ENCODE measurements at places on chromosomes 1 and 21.

DNA sequence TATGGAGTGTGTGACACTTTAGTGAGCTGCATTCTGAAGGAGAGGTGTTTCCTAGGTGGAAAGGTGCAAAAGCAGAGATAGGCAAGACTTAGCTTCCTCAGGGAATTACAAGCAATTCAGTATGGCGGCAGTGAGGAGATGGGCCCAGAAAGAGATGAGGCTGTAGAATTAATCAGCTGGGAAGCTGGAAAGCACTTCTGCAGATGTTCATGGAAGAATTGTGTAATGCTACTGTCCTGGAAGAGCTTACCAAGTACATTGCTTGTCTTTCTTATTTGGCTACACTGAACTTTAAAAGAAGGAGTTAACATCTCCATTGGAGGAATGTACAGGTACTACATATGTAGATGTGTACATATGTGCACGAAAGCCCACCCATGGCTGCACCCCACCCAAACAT lies 103.7 kb upstream of the DPT start:
- no peak for DNase-seq

GRCh38 chr1:32014199-32014947 lies 705 bp downstream of the KHDRBS1 start:
- peak; percentile 74 for DNase-seq

GRCh38 chr1:233569636-233570035 lies 44.3 kb upstream of the KCNK1 start:
- peak; percentile 48 for DNase-seq

GRCh38 chr1:230568008-230568407 lies 74.3 kb upstream of the COG2 start:
- DNase-seq = peak; percentile 71

DNA sequence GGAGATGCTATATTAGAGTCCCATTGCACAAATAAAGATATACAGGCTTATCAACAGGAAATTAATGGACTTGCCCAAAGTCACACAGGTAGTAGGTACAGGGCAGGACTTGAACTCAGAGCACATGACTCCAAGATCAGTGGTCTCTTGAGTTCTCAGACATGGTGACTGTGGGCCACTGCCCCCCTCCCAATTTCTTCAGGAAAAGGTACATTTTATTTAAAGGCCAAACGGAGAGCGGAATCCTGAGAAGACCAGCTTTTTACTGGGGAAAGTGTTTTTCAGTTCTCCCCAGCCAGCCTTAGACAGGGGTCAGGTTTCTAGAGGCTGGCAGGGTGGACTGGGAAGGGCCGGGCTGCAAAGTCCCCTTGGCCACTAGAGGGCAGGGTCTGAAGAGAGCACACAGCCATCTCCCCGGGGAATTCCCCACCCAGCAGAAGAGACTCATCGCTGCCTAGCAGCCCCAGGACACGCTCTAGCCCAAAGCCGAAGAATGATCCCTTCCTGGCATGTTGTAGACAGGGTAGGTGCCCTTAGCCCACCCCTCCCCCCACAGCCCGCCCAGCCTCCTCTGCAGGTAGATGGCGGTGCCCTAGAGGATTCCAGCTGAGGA lies 29.7 kb downstream of the ACP6 start:
- DNase-seq = peak; percentile 95

DNA sequence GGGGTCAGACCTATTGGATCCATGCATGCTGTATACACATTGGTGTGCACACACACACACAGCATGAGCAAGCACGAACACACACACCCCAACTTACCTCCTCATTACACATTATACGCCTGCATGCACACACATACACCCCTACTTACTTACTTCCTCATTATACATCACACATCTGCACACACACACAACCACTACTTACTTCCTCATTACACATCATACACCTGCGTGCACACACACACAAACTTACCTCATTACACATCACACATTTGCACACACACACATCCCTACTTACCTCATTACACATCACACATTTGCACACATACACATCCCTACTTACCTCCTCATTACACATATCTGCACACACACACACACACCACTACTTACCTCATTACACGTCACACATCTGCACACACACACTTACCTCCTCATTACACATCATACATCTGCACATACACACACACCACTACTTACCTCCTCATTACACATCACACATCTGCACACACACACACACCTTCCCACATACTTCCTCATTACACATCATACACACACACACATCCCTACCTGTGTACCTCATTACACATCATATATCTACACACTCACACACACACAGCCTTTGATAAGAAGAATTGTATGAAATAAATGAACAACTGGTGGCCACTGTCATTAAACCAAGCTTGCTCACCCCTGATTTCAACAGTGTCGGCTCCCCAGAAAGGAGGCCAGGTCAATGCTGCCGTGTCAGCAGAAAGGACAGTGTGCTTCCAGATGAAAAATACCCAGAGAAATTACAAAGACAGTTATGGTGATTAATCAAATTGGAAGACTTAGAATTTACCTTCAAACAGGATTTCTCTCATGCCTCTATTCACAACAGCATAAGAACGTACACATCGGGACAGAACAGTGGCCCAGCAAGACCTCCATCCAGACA lies 117.8 kb downstream of the SETD4 start:
- DNase-seq = no peak

- DNase-seq = no peak
These were observed 251.2 kb downstream of the DSCAM start for GRCh38 chr21:40595806-40596205.

DNA sequence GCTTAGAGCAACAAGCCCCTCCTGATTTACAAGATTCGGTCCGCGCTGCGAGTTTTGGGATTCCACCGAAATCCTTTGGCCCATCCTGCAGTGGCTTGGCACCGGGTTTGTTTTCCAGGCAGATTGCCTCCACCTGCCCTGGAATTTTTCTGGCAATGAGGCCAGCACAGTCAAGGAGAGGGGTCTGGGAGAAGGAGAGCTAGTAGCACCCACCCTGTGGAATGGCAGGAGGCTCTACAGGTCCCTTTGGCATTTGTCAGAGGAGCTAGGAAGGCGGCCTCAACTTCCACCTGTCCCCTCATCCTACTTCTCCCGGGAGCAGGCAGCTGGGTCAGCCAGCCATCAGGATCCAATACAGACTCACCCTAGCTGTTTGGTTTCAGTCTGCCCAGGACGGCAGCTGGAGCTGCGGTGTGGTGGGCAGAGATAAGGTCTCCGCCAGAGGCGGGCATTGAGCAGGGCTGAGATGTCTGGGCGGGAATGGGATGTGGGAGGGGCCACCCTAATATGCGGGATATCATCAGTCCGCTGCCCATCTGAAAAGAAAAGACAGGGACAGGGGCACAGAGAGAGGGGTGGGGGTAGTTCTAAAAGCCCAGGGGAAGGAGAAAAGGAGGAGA lies 37.8 kb upstream of the PRELP start:
- DNase-seq = no peak

- peak; percentile 43 for DNase-seq
These were observed 142.6 kb downstream of the ZNF644 start for GRCh38 chr1:90879281-90879680.

DNA sequence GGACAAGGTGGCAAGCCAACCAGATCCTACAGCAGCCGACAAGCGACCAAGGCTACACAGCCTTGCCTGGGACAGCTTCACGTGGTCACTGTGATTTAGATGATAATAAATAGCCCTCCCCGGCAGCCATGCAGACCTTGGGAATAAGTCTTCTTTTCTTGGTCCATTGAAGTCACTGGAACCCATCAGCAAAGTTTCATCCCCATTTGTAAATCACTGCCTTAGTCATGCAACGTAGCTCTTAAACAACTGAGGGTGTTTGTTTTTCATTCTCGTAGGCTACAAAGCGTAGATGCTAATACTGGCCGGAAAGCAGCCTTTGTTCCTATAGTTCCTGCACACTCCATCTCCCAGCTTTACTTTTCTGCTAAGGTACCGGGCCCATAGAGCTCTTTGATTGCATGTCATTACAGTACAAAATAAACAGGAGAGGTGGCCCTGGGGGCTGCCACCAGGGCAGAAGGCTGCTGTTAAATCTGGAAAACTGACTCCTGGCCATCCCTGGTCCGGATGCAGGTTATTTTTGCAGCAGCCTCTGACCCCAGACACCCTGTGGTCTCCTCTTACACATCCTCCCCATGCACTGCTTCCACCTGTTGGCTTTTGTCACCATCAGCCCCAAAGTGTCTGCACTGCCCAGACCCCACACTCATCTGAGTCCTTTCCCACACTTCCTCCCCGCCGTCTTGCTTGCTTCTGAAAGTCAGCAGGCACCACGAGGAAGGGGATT lies 105.5 kb downstream of the TOMM20 start:
- no peak for DNase-seq

DNA sequence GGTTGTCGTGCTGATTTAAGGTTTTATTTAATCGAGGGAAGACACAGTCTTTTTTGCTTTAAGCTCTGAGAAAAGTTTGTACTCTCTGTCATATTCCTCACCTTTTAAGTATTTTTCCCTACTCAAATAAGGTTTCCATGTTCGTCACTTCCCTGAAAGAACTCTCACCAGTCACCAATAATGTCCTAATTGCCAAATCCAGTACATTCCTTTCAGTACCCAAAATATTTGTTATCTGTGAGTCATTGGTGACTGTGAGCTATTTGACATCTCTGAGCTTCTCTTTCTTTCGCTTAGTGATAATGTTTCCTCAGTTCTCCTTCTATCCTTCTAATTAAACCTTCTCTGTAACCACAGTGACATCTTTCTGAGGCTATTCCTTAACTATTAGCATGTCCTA lies 874.2 kb upstream of the ADGRL2 start:
- DNase-seq = no peak

GRCh38 chr1:85240174-85240601 lies 19.3 kb downstream of the C1orf52 start:
- DNase-seq = peak; percentile 57

GRCh38 chr1:96982118-96982517 lies 260.5 kb downstream of the PTBP2 start:
- no peak for DNase-seq

GRCh38 chr1:147496044-147496443 lies 45.3 kb upstream of the BCL9 start:
- no peak for DNase-seq

DNA sequence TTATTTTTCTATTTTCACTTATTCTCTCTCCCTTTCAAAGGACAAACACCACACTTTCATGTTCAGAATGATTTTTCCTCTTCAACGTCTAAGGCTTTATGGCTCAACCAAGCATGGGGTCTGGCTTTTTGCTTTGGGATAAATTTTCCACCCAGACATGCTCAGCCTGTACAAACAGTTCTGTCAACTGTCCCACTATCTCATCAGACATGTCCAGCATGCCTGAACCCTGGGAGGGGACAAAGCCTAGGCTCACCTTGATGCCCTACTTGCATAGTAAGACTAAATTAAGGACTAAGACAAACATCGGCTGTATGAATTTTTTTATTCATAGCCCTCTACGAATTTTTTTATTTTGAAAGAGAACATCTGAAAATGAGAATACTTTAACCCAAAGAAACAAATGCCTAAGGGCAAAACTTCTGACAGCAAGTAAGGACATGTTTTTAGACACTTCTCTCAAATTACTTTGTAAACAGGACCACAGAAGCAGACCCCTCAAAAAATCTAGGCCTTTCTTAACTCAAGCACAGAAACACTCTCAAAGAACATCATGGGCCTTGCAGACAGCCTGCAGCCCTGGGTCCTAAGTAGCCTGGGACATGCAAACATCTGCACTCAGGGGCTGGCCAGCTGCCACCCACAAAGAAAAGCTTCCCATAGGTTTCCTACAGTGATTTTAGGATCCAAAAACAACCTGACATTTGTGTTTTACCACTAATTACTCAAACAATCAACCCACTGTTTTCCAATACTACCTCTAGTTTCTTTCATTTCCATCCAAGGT lies 72.3 kb upstream of the PALMD start:
- no peak for DNase-seq

DNA sequence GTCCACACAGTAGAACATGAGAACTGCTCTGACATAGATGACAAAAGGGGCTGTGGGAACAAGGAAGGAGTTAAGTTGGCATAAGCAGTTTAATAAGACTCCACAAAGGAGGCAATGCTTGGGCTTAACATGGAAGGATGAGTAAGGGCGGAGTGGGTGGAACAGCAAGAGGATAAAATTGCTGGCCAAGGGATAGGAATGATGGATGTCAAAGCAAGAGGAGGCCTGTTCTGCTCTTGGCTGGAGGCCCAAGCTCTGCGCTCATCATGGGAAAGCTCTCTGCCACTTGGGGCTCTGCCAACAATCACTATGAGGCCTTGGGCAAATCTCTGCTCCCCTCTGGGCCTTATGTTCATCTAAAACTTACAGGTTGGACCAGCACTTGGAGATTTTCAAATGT lies 98.3 kb upstream of the CAMK1G start:
- DNase-seq = peak; percentile 46

DNA sequence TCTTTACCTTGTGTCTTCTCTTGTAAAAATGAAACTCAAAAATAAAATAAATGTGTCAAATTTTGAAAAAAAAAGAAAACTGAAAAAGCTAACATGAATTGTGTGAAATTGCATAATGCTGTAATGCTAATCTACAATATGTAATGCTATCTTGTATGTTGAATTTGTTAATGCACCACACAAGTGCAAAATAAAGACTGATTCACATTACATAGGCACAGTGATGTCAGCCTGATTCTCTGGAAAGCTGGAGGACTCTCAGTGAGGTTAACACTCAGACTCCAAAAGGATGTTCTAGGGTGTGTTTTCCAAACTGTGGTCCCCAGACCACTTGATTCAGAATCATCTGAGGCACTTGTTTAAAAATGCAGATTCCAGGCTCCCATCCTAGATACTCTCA lies 25.6 kb downstream of the SYT11 start:
- no peak for DNase-seq

GRCh38 chr1:20590306-20590777 lies 1.4 kb downstream of the CDA start:
- DNase-seq = peak; percentile 82

- peak; percentile 35 for DNase-seq
These were observed 155.2 kb downstream of the DMRTA2 start for GRCh38 chr1:50268049-50268448.

DNA sequence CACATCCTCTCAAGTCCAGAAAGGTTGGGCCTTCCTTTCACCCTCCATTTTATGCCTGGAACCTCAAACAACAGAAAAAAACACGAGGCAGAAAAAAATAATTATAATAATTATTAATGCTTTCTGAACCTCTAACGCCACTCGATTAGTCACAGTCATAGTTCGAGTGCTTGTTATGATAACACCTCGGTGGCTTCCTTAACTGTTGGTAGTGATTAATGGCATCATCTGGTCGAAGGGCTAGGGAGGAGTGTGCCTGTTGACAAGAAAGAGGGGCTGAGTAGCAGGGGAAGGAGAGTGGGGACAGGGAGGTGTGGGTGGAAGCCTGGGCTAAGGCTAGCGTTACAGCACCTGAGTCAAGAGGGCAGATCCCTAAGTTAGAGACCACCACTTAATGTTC lies 21.3 kb upstream of the IL10 start:
- DNase-seq = no peak

- DNase-seq = peak; percentile 34
These were observed 43.6 kb downstream of the TBX15 start for GRCh38 chr1:118944546-118944945.

GRCh38 chr21:44027607-44028286 lies 15.6 kb downstream of the TRAPPC10 start:
- no peak for DNase-seq

- no peak for DNase-seq
These were observed 14.7 kb downstream of the CR1L start for GRCh38 chr1:207659545-207660153.

- DNase-seq = no peak
These were observed 50.0 kb upstream of the WNT2B start for GRCh38 chr1:112458756-112459155.

- DNase-seq = peak; percentile 79
These were observed 217.4 kb upstream of the KCNK2 start for GRCh38 chr1:214864896-214865688.

- no peak for DNase-seq
These were observed 9.2 kb upstream of the TNFRSF1B start for GRCh38 chr1:12157366-12158231.

Data from GM23248 (cell line).